ENCODE measurements at places on chromosomes 11 and 22.

DNA sequence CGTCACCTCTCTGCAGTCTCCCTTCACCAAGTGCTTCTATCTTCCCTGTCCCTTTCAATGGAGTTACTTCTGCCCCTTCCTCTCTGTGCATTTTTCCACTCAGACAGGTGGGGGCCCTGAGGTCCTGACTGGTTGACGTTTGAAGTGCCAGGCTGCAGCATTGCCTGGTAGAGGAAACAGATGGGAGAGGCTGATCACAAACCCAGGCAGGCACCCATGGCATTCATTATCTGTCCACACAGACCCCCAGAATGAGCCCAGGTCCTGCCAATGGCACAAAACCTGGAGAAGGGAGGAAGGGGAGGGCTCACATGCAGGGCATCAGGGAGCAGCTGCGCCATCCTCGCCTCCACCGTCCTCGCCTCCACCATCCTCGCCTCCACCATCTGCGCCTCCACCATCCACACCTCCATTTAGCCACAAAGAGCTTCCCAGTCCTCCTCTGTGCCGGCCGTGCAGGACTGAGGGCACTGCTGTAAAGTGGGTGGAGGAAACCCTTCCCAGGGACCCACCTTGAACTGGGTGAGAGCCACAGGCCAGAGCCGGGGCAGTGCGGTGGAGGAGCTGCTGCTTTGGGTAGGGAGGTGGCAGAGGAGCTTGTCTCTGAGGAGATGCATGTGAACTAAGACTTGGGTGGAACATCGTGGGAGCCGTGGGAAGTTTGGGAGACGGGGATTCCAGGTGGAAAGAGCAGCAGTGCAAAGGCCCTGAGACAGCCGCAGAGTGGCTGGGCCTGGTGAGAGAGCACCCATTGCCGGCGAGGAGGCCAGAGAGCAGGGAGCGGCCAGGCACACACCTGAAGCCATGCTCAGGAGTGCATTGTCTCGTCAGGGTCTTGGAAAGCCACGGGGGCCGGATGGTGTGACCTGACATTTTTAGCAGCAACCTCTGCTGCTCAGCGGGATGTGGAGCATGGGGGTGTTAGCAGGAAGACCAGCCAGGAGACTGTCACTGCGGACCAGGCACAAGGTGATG, 145.1 kb downstream of the TBC1D22A start:
- no peak for DNase-seq

DNA sequence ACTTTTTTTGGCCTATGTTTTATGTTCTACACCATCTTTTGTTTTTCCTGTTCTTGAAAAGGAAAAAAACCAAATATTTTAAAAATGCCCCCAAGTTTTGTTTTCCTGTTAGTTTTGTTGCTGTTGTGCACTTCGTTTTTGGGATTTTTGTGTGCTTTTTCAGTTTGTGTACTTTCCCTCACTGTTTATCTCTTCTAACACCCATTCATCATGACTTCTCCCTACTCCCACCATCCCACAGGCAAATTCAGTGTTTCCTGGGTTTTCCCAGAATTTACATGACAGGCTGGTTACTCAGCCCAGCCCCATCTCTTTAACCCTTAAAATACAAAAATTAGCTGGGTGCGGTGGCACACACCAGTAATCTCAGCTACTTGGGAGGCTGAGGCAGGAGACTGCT, 15.6 kb downstream of the TMEM123 start:
- DNase-seq, result no peak

DNA sequence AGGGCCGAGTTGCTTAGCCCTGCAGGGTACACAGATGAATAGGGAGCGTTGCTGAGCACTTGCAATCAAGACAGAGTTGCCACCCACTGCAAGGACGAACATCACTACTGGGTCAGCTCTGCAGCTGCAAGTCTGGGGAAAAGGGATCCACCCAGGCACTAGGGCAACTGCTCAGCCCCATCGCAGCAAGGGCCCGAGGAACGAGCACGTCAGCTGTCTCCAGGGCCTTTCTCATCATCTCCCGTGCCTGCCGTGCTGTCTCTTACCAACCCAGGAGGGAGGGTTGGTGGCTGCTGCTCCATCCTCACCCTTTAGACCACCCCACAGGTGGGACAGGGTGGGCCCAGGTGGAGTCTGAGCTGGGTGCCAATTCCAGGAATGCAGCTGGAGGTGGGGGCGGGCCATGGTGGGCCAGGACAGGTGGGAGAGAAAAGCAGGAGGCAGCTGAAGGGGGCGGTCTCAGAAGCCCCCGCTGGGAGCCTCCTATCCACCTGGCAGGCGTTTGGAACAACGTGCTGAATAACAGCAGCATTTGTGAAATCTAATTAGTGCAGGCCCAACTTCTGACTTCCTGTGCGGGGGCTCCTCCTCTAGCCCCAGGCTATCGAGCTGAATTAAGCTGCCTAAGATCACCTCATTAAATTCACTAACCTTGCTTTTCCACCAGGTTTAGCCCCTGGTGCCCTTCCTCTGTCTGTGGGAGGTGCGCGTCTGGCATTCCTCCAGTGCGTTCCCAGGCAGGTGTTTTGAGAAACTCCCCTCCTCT, 252.5 kb downstream of the ST3GAL4 start:
- no peak for DNase-seq

DNA sequence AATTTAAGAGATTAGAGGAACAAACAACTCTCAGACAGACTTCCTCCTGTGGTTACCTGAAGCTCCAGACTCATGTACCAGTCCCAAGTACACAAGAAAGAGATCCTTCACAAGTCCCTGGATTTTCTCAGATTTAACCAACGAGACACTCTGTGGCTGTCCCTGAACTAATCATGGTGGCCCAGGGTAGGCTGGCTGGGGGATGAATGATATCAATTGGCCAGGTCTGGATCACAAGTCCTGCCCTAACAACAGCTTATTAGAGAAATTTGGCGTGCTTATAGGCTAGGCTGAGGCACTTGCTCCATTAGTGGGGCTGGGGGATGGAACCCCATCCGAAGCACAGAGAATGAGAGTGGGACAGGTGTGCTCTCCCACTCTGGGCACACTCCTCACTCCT, 22.1 kb downstream of the HEPHL1 start:
- DNase-seq, result no peak

- no peak for DNase-seq
Observed at GRCh38 chr22:48717883-48718817, 1109.5 kb downstream of the BRD1 start.

GRCh38 chr11:20084921-20085814, 75.1 kb downstream of the DBX1 start:
- DNase-seq, result no peak

DNA sequence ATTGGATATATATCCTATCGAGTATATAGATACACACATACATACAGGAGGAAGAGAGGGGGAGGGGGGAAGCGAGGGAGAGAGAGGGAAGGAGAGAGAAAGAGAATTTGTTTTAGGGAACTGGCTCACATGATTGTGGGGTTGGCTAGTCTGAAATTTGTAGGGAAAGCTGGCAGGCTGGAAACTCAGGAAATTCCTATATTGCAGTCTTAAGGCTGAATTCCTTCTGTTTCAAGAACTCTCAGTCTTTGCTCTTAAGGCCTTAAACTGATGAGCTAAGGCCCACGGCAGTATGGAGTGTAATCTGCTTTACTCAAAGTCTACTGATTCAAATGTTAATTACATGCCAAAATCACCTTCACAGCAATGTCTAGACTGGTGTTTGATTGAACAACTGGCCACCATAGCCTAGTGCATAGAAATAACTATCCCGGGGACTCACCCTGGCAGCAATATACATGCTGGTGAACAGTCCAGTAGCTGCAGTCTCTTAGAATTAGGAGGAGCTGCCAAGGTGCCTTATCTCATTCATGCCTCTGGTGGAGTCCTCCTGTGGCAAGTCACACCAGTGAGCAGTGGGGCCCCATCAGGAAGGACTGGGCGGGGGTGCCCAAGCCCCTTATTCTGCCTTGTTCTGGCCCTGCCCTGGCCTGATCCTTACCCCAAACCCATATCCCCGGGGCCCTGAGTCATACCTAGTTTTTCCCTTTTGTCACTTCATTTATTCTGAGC, 59.7 kb upstream of the AMPD3 start:
- DNase-seq, result peak; percentile 69

- no peak for DNase-seq
Observed at GRCh38 chr22:32842486-32842885, 41.0 kb downstream of the TIMP3 start.

DNA sequence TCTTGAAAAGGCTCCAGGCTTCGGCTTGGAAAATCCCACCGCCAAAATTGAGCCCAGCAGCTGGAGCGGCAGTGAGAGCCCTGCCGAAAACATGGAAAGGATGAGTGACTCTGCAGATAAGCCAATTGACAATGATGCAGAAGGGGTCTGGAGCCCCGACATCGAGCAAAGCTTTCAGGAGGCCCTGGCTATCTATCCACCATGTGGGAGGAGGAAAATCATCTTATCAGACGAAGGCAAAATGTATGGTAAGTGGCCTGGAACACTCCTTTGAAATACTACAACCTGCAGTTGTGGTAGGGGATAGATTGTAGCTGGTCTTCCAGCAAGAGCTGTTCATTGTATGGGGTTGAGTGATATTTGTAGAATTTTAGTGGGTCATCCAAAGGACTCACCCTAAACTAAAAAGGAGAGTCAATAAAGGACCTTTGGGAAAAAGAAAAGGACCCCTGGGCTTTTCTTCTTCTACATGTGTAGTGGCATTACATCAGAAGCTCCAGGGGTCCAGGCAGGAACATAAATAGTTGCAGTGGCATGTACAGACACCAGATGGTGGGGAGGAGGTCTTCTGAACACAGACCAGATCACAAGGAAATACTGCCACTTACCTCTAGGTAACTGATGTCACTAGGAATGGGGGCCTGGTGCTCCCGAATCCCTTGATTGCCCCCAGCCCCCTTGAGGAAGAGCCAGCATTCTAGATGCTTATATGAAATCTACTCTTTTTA, 90.1 kb downstream of the TEAD1 start:
- no peak for DNase-seq

DNA sequence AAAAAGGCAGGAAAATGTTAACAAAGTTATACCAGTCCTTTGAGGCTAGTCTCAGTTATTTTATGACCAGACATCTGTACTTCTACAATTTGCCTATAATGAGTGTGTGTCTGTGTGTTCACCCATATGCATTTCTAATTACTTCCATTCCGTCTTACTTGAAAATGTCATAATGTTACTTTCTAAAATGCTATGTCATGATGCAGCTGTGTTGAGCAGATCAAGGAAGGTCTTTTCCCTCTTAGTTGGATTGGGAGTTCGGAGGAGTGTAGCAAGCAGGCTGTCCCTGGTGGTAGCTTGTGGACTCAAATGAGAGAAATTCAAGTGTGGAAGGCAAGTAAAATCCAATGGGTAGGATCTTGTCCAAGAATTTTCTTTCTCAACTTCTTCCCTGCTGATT, 3.0 kb downstream of the SNX19 start:
- DNase-seq, result no peak

GRCh38 chr11:128291007-128291406, 296.4 kb downstream of the ETS1 start:
- DNase-seq, result no peak
